Thyroid gland (tissue), 4 donors: ENCODE measurements at places on chromosomes 7 and 10. TPM values are rescaled to one million over a fixed set of nuclear protein-coding genes. Genes with fewer than 3 reads are reported as not detected.

GRCh38 chr10:98259606-98260315 is 8.2 kb downstream of the LOXL4 start:
- DNase-seq = no peak

GRCh38 chr7:95429241-95429990 is 5.4 kb downstream of the PON2 start:
- DNase-seq = no peak

- DNase-seq = no peak
Observed at GRCh38 chr7:75813084-75813483, 522 bp downstream of the CCL24 start.

- no peak for DNase-seq
Observed at GRCh38 chr7:11539853-11540252, 292.1 kb downstream of the THSD7A start.

- no peak for DNase-seq
Observed at GRCh38 chr7:25032774-25033743, 53.1 kb upstream of the OSBPL3 start.

GRCh38 chr7:69773535-69774225 is 175.4 kb downstream of the AUTS2 start:
- no peak for DNase-seq

- no peak for DNase-seq
Observed at GRCh38 chr10:62081341-62082270, 180.1 kb downstream of the ARID5B start.

GRCh38 chr10:61397175-61397986 is 55.8 kb downstream of the TMEM26 start:
- no peak for DNase-seq

DNA sequence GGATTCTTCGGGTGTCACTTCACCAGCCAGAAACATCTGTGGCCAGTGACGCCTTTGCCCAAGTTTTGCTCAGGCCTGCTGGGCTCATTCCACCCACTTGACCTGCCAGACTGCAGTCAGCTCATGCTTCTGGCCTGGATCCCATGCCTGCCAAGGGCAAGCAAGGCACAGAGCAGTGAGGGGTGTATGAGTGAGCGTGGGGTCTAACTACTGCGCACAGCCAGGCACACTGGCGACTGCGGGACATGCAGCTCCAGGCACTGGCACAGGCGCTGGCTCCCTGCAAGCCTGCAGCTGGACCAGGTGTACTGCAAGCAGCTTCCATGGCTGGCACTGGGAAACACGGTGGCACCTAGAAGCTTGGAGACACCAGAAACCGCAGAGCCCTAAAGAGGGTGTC is 80.1 kb downstream of the MTERF1 start:
- DNase-seq = no peak

Gene OR9A2
- 1.2 TPM for total RNA-seq

Gene HTRA1
- 37.1 TPM for total RNA-seq

Gene EPHB6
- total RNA-seq = 20.0 TPM

Gene IL2RA
- total RNA-seq = 1.9 TPM

Gene FFAR4
- 0.78 TPM for total RNA-seq
